ENCODE measurements at places on chromosomes 6 and 20. TPM values are rescaled to one million over a fixed set of nuclear protein-coding genes. Genes with fewer than 3 reads are reported as not detected.

LY6G6C gene
- not detected for total RNA-seq

CTSZ gene
- 123 TPM for total RNA-seq

ADGRF1 gene
- total RNA-seq = not detected

GSTA2 gene
- not detected for total RNA-seq

HCRTR2 gene
- not detected for total RNA-seq

MYMX gene
- not detected for total RNA-seq

OR12D3 gene
- total RNA-seq = not detected

LY6G6F gene
- total RNA-seq = not detected

SLC52A3 gene
- 0.46 TPM for total RNA-seq

TSPO2 gene
- not detected for total RNA-seq

PLEKHG1 gene
- 6.2 TPM for total RNA-seq

SPATS1 gene
- not detected for total RNA-seq

PI16 gene
- total RNA-seq = not detected

TLDC2 gene
- not detected for total RNA-seq

MTRF1L gene
- 27.3 TPM for total RNA-seq

BPI gene
- not detected for total RNA-seq

GJA10 gene
- total RNA-seq = not detected

ID4 gene
- total RNA-seq = 5.3 TPM

GATA5 gene
- not detected for total RNA-seq

KCNG1 gene
- total RNA-seq = 1.4 TPM

RIMS1 gene
- total RNA-seq = under 0.01 TPM

TGM3 gene
- not detected for total RNA-seq

FAM217A gene
- not detected for total RNA-seq

CD109 gene
- total RNA-seq = 36.8 TPM

ZBP1 gene
- not detected for total RNA-seq

CALHM4 gene
- total RNA-seq = not detected

GNAS-AS1 gene
- total RNA-seq = under 0.01 TPM

RPL7L1 gene
- 113 TPM for total RNA-seq

CRYBG1 gene
- total RNA-seq = 0.46 TPM

C6orf163 gene
- 2.4 TPM for total RNA-seq

EDEM2 gene
- 43.6 TPM for total RNA-seq

OLIG3 gene
- total RNA-seq = not detected

SLC22A16 gene
- not detected for total RNA-seq

ECT2L gene
- total RNA-seq = not detected

Data from melanocyte of skin (primary cell).